ENCODE measurements at places on chromosomes 7 and 10.
A peak's percentile ranks its signal among the peaks of the same experiment; 100 is the strongest.

- DNase-seq, result peak; percentile 69
Observed at GRCh38 chr7:30429156-30429530, 49.4 kb downstream of the NOD1 start.

DNA sequence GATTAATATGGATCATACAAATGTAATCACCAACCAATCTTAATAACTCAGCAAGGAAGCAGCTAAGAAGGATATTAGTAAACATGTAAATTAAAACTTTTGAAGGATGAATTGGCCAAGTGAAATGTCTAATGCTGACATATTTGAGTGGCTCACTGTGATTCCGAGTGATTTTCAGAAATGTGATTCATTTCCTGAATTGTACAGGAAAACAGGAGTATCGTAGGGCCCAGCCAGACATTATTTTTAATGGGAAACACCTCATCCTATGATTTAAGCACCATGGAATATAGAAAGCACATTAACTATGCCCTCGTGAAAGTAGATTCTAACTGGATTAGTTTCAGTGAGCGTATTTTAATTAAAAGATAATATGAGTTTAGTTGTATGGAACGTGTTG, 82.3 kb downstream of the LHFPL3 start:
- no peak for DNase-seq

DNA sequence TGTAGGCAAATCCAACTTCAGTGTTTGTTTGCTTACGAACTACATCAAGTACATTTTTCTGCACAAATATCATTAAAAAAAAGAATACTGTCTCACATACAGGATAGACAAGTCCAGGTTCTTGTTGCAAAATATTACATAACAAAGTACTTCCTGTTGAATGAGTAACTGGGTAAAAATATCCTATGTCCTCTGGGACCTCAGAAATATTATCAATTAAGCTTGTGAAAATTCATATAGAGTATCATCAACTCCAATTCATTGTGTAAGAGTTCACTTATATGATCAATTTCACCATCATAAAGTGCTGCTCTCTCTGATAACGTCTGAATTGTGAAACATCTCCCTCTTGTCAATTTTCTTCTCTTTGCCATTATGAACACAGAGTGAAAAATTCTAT, 22.6 kb downstream of the HERC4 start:
- peak; percentile 3 for DNase-seq

- no peak for DNase-seq
Observed at GRCh38 chr10:28327491-28327880, 24.6 kb upstream of the MPP7 start.

DNA sequence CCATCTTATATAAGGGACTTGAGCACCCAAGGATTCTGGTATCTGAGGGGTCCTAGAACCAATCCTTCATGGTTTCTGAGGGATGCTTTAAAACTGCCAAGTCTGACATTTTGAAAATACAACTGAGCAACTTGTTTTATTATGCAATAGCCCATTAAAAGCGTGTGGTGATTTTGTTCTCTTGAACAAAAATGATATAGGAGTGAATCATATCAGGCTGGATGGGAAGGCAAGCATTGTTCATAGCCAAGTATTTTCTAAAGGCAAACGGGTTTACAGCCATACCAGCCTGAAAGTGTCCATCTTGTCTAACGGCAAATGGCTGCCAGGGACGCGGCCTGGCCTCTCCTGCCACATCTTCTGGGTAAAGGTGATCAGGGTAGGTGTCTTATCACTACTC, 23.4 kb downstream of the RPP38 start:
- no peak for DNase-seq

GRCh38 chr10:23399701-23400144, 39.2 kb upstream of the OTUD1 start:
- DNase-seq, result no peak

DNA sequence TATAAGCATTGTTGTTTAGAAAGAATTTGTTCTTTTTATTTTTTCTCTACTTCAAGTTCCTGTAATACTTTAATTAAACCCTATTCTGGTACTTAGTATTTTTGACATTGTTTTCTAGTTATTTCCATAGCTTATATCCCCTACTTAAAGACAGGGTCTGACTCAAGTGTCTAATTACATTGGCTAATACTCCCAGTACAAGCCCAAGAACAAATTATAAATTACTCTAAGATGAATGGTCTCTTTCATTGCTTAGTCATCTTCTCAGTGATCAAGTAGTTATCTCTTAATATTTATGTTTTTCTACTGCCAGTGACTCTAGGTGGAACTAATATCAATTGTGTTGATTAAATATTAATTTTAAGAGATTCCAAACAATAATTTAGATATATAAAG, 21.6 kb downstream of the AHR start:
- DNase-seq, result no peak

DNA sequence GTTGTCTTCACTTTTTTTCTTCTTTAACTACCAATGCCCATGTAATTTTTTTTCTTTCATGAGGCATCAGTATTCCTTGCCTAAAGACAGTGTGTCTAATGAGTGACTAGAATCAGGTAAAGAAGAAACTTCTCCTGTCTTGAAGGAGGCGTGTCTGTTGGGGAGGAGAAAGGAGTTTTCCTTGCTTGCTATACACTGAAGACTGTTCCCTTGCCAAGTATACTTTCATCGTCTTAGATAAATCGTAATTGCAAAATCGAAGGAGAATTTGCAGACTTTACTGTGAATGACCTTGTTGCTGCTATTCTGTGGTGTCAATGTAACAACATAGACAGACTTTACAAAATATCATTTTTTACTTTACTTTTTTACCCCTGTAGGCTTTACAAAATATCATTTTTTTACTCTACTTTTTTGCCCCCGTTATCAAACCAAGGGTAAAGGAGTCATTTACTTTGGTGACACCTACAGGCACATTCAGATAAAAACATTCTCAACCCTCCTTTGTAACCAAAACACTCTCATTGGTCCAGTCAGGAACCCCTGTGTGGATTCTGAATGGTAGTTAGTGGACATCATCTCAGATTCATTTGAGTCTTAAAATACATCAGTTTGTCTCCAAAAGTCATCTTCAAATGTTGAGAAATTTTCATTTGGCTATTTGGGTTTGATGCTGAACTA, 232.4 kb downstream of the AHR start:
- DNase-seq, result no peak

DNA sequence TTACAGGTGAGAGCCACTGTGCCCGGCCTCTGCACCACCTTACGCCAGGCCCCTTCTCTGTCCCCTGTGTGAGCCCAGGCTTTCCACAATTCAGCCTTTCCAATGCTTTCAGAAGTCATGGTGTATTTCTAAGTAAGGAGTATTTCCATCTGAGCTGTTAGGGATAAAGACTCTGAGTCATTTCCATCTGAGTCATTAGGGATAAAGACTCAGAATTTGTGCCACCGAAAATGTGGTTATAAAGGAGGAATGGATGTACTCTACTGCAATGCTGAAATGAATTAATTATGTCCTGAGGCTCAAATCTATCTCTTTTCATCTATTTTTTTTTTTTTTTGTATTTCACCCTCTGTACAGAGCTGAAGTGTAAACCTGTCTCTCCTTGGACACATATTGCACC, 84.0 kb downstream of the GATA3 start:
- no peak for DNase-seq

- no peak for DNase-seq
Observed at GRCh38 chr10:103737735-103738367, 117.5 kb downstream of the SH3PXD2A start.

- no peak for DNase-seq
Observed at GRCh38 chr10:132612571-132613504, 75.3 kb downstream of the INPP5A start.

DNA sequence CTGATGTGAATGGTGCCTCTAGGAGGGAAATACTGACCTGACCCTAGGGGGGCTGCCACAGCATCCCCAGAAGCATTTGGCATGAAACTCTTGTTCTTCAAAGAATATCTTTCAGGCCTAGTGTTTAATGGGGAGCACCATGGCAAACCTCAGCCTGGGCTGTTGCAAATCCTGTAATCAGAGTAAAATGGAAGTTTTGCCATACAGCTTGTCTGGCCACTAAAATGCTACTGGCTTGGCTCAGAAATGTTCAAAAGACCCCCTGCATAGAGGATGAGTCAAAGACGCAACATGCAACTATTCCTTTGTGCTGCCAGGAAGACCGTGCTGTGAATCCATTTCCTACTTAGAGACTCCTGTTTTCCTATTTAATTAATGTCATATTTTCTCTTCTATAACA, 26.7 kb downstream of the HECW1 start:
- DNase-seq, result no peak

DNA sequence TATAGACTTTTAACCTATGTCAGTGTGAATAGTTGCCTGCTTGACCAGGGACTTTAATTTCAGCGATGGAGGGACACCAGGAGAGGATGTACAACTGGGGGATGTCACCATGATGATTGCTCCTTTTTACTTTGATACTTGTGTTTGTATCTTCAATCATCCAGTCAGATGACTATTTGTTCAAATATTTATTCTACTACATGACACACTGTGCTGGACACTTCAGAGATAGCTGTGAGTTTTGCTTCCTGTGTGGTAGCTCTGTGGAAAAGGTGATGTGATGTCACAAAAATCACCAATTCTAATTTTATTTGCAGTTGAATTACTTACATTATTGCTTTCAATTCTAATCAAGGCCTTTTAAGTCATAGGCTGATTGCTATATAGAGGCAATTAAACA, 62.7 kb upstream of the CREB5 start:
- DNase-seq, result no peak

- DNase-seq, result no peak
Observed at GRCh38 chr10:1895691-1896090, 158.4 kb upstream of the ADARB2 start.

- no peak for DNase-seq
Observed at GRCh38 chr10:104809288-104810090, 168.4 kb downstream of the SORCS3 start.

GRCh38 chr10:95266674-95267095, 24.1 kb downstream of the PDLIM1 start:
- peak; percentile 77 for DNase-seq

GRCh38 chr10:50550291-50550839, 73.4 kb downstream of the SGMS1 start:
- DNase-seq, result no peak
